ENCODE measurements at places on chromosomes 4 and X.
A peak's percentile ranks its signal among the peaks of the same experiment; 100 is the strongest.

- no peak for DNase-seq
These were observed 20.0 kb upstream of the BCOR start for GRCh38 chrX:40117715-40118285.

DNA sequence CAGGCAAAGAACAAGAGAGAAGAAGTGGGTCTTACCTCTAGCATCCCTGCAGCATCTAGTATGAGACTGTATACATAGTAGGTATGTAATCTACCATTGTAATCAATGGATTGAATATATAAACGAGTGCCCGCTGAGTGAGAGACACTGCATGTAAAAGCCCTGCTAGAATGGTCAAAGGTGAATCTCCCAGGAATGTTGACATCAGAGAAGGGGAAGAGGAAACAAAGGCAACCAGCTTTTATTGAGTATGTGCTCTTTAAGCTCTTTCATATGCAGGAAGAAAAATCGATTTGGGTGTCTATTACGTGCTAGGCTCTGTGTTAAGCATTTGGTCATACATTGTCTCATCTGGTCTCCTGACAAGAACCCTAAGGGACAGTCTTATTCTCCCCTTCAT, 91.9 kb upstream of the KLHL13 start:
- no peak for DNase-seq

GRCh38 chrX:106150701-106151100, 17.4 kb upstream of the PWWP3B start:
- no peak for DNase-seq

DNA sequence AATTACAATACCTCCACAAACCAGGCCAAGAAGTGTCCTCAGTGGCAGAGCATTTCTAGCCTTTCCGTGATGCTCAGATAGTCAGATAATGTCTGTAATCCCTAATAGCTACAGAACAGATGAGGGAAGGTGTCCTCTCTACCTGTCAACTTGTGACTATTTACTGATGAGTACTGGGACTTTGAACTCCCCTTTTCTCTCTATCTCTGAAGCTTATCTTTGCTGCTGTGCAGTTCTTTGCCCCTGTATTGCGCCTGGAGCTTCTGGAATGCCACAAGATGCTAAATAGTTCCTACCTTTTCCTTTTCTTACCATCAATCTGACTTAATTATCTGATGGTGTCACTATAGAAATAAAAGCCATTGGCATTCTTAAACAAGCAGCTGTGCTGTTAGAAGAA, 30.5 kb downstream of the FGF2 start:
- no peak for DNase-seq

GRCh38 chr4:55075376-55075775, 50.0 kb downstream of the KDR start:
- no peak for DNase-seq

DNA sequence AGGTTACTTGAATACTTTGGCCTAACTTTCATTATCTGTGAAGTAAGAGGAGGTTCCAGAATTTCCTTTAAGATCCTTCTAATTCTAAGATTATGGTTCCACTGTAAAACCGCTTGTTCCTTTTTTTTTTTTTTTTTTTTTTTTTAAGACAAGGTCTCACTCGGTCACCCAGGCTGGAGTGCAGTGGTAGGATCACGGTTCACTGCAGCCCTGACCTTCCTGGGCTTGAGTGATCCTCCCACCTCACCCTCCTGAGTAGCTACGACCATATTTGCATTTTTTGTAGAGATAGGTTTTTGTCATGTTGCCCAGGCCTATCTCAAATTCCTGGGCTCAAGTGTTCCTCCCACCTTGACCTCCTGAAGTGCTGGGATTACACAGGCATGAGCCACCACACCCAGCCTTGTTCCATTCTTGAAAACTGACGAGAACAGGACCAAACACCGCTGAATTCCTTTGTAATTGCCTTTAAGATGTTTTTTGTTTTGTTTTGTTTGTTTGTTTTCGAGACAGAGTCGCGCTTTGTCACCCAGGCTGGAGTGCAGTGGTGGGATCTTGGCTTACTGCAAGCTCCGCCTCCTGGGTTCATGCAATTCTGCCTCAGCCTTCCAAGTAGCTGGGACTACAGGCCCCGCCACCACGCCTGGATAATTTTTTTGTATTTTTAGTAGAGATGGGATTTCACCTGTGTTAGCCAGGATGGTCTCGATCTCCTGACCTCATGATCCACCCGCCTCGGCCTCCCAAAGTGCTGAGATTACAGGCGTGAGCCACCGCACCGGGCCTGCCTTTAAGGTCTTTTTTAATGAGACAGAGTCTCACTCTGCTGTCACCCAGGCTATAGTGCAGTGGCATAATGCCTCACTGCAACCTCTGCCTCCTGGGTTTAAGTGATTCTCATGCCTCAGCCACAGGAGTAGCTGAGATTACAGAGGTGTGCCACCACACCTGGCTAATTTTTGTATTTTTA, 6.8 kb downstream of the PDS5A start:
- DNase-seq: no peak

- DNase-seq: peak; percentile 65
These were observed 175.9 kb upstream of the RPS6KA3 start for GRCh38 chrX:20442597-20442996.

- no peak for DNase-seq
These were observed 19.3 kb upstream of the SLC9A7 start for GRCh38 chrX:46777971-46778810.

DNA sequence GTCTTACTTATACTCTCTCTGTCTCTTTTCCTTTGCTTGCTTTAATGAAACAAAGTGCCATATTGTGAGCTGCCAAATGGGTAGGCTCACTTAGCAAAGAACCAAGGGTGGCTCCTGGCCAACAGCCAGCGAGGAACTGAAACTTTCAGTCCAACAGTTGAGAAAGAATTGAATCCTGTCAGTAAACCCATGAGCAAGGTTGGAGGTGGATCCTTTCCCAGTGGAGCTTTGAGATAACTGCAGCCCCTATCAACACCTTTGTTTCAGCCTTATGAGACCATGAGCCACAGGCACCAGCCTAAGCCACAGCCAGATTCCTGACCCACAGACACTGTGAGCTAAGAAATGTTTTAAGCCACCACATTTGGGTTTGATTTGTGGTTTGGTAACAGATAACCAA, 362.2 kb downstream of the PDGFC start:
- DNase-seq: no peak

GRCh38 chr4:6444582-6444981, 27.8 kb downstream of the PPP2R2C start:
- no peak for DNase-seq

Measured in stimulated activated CD8-positive, alpha-beta memory T cell treated with anti-CD3 and anti-CD28 coated beads, Interleukin-2, amount 100 ng/mL, for 1 hour (primary cell).